Activated T-cell treated with anti-CD3 and anti-CD28 coated beads, Interleukin-2, amount 50 U/mL, for 1 hour (primary cell): ENCODE measurements at places on chromosomes 2 and 18.

GRCh38 chr2:12317814-12318426 lies 398.8 kb upstream of the TRIB2 start:
- no peak for DNase-seq

- DNase-seq = no peak
Measured at GRCh38 chr2:228689053-228689452, 507.6 kb upstream of the SPHKAP start.

- DNase-seq = no peak
Measured at GRCh38 chr2:1731963-1732768, 12.1 kb downstream of the PXDN start.

GRCh38 chr2:108619925-108620620 lies 85.8 kb downstream of the LIMS1 start:
- no peak for DNase-seq

DNA sequence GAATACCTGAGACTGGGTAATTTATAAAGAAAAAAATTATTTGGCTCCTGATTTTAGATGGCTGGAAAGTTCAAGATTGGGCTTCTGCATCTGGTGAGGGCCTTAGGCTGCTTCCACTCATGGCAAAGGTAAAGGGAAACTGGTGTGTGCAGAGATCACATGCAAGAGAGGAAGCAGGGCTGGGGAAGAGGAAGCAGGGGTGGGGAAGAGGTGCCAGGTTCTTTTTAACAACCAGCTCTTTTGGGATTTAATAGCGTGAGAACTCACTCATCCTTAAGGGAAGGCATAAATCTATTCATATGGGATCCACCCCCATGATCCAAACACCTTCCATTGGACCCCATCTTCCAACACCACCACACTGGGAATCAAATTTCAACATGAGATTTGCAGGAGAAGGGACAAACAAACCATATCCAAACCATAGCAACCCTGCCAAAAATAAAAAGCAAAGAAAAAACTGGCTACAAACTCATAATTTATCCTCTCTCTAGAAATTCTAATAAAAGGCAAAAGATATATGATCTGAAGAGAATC lies 30.4 kb downstream of the PRKRA start:
- no peak for DNase-seq

DNA sequence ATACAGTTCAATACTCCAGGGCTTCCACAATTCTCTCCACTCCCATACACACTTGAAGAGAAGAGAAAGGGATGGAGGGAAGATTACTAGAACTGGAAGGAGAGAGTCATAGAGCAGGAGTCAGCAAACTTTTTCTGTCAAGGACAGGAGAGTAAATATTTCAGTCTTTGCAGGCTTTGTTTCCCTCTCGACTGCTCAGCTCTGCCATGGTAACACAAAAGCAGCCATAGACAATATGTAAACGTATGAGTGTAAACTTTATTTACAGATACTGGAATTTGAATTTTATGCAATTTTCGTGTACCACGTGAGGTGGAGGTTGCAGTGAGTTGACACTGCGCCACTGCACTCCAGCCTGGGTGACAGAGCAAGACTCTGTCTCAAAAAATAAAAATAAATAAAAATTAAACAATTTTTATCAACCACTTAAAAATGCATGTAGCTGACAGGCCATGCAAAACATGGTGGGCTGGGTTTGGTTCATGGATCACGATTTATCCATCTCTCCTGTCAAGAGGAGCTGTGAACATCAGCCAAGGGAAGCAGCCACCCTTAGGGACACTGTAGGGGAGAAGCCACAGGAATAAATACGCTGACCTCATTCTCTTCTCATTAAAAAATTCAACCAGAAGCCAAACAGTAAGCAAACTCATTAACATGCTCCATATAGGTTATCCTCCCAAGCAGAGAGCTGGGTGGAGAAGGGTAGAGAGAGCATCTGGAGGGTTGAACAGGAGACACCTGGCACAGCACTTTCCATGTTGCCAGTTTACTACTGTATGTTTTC lies 266.4 kb upstream of the FN1 start:
- no peak for DNase-seq

DNA sequence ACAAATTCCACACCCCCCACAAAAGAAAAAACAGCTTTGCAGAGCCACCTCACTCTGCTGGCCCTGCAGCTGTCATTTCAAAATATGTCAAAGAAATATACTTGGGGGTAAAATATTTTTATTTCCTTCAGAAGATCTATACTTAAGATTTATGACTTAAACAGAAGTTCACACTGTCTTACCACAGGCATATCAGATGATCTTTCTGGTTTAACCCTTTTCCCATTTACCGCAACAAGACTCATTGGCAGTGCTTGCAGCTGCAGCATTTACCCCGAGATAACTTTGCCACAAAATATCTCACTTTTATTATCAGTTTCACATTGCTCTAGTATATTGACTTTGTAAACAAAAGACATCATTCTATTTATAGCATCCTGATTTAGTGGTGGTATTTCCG lies 21.6 kb upstream of the SLC35G4 start:
- no peak for DNase-seq

- no peak for DNase-seq
Measured at GRCh38 chr2:71226096-71226964, 573 bp downstream of the PAIP2B start.

DNA sequence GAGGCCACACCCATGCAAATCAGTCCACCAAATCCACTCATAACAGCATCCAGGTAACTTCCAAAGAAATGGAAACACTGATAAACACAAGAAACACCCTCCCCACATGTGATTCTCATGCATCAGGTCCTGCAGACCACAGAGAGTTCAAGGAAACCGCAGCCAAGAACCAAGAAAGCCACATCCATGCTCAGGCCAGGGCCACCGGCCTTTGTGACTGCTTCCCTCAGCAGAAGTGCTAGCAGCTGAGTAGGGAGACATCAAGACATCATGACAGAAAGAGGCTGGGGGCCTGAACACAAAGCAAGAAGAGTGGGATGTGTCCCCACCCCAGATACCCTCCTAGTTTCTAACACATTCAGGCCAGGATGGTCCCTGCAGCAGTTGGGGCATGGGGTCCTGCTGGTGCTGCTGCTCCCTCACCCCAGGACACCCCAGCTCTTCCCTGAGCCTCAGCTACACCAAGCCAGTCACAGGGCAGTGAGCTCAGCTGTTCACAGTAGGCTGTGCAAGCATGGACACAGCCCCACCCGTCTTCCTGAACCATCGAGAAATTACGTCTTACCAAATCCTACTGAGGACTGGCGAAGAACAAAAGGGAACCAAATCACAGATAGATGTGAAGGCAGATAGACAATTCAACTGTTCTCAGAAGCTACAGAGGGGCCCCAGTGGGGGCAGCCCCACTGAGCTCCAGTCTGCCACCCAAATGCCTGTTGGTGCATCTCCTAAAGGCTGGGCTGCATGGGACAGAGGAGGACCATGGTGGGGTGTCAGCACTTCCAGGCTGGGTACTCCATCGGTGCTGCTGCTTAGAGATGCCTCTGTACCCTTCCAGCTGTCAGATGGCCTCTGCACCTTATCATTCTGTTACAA lies 60.9 kb downstream of the HDAC4 start:
- DNase-seq = no peak

- DNase-seq = no peak
Measured at GRCh38 chr2:42921721-42922120, 129.3 kb upstream of the HAAO start.

DNA sequence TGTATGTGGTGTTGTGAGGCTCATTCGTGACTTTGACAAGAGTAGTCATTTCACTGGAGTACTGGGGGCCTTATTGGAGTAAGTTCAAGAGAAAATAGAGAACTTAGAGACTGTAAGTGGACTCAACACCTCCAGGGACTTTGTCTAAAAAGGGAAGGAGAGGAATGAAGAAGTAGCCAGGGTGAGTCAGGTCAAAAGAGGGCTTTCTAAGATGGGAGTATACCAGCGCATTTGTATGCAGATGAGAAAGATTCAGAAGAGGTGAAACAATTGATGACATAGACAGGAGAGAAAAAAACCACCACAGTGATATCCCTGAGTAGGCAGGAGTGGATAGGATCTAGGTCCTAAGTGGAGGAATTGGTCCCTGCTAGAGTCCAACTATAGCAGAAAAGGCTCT lies 246.8 kb downstream of the IKZF2 start:
- DNase-seq = no peak

DNA sequence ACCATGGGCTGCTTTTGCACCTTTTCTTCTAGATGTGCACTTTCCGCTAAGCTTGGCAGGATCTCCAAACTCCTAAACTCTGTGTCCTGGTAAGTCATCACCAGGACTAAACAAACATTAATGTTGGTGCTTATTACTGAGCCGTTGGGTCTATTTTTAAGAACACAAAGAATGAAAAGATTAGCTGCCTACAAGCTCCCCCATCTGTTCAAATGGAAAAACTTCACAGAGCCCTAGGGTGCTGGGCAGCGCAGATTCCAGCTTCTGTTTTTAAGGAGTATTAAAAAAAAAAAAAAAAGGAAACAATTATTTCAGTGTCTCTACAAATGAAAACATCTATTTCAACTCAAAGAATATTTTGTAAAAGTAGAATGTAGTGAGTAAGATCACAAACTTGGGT lies 97.8 kb upstream of the AQP4 start:
- no peak for DNase-seq

DNA sequence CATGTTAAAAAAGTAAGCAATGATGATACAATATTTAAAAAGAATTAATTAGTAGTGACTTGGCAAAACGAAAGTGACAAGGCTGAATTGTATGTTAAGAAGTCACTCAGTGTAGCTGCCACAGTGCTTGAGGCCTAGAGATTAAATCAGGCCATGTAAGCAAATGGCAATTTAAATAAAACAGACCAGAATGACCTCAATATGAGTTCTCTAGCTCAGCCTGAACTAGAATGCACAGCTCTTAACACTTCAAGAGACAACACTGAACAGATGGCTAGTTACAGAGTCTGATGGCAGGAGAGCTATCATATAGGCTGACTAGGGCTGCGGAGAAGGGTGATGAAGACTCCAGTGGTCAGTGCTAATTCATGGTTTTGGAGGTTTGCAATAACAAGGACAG lies 117.9 kb upstream of the ZBTB14 start:
- no peak for DNase-seq

DNA sequence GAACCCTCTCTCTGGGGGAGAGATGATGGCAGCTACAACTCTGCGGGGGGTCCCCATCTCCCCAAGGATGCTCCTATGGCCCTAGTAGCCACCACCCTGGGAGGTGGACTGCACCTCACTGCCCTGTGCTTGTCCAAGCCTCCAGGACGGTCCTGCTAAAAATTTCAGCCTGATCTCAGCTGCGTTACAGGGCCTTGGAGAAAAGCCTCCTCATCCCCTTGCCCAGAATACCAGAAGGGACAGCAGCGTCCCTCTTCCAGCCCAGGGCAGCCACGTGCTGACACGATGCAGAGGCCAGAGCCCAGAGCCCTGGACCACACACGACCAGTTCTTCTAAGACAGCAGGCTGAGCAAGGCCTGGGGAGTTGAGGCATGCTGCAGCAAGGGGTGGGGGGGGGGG lies 81.9 kb downstream of the GFPT1 start:
- no peak for DNase-seq

- no peak for DNase-seq
Measured at GRCh38 chr2:66962716-66963115, 434.4 kb upstream of the ETAA1 start.

GRCh38 chr18:58557008-58557435 lies 71.9 kb downstream of the ALPK2 start:
- no peak for DNase-seq

GRCh38 chr2:38315707-38316333 lies 61.3 kb downstream of the ATL2 start:
- no peak for DNase-seq

- no peak for DNase-seq
Measured at GRCh38 chr2:175793648-175794047, 208.4 kb downstream of the LNPK start.

GRCh38 chr2:149787206-149787605 lies 199.6 kb upstream of the MMADHC start:
- no peak for DNase-seq

DNA sequence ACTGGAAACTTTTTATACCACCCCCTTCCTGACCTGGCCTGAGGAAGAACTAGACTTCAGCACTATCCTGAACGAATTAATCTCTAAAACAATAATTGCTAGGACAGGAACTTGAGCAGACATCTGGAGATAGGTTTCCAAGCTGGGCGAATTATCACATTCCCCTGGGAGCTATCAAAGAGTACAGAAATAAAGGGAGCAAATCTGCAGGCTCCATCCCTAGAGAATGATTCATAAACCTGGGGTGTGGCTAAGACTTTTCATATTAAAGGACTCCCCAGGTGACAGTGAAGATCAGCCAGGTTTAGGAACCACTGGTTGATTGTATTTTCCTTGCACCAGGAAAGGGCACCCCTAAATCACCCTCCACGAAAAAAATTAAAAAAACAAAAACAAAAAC lies 105.6 kb upstream of the NOL4 start:
- no peak for DNase-seq

GRCh38 chr18:56085551-56085950 lies 497.6 kb upstream of the TCF4 start:
- no peak for DNase-seq

GRCh38 chr2:168320267-168320666 lies 72.9 kb upstream of the STK39 start:
- no peak for DNase-seq

GRCh38 chr2:37623406-37623805 lies 48.0 kb downstream of the CDC42EP3 start:
- DNase-seq = no peak

DNA sequence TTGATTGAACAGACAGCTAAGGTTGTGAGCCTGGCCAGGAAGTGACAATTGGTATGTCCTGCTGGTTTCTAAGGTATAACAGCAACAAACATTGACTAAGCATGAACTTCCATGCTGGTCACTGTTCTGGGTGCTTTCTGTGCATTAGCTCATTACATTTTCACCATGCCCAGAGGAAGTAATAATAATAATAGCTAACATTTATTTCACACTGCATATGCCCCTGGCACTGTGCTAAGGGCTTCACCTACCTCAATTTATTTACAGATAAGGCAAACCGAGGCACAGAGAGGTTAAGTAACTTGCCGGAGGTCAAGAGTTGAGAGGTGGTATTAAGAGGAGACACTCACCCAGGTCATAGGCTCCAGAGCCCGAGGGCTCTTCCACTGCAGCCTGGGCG lies 113.6 kb downstream of the PDCL3 start:
- DNase-seq = no peak

GRCh38 chr2:55115761-55116597 lies 65.7 kb upstream of the RTN4 start:
- DNase-seq = no peak

- DNase-seq = no peak
Measured at GRCh38 chr18:74996996-74997395, 211.9 kb downstream of the PTGR3 start.
